ENCODE measurements at places on chromosomes 2 and 18.

DNA sequence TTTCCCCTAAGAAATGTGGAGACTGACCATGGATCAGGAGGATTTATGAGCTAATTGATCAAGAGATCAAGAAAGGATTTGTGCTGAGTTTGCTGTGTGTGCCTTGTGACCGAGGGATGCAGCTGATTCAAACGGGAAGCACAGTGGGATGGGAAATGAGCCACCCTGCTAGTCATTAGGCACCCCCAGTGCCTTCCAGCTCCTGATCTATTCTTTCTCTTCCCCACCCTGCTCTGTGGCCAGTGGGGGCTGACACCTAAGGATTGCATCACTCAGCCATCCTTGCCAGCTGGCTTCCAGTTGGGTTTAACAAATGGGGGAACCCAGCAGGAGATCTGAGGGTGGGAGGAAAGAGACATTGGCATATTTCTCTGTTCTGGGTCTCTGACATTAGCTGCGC lies 132.2 kb upstream of the CXCR4 start:
- no peak for DNase-seq

DNA sequence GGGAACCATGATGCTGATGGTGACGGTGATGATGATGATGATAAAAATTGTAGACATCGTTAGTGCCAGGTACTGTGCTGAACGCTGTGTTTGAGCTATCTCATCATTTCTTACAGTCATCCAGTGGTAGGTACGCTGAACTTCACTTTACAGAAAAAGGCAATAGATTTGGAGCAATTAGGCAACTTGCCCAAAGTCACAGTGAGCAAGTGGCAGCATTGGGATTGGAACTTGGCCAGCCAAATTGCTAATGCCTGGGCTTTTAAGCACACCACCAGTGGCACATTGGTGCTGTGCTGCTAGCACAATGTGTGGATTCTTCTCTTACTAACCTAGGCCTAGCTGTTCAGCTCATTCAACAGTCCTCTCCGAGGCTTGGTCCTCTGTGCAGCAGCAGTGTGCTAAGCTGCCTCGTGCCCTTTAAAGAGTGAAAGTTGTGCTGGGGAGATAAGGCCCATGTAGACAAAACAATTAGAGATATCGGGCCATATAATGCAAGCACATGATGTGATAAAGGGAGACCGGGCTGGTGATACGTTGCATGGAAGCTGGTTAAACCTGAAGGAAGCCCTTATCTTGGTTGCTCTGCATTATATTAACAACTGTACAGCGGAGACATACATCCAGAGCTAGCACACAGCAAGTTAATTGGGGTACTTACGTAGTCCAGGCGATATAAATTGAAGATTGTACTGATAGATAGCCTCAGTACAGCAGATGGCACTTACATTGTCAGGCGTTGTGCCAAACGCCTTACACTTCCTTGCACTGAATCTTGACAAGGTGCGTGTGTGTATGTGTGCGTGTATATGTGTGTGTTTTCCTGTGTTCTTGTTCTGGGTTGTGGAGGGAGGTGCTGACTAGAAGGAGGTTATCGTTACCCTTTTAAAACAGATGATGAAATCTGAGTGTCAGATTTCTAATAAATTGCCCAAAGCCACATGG lies 28.4 kb downstream of the HK2 start:
- DNase-seq = no peak

GRCh38 chr18:44651918-44652572 lies 28.6 kb upstream of the SETBP1 start:
- no peak for DNase-seq

DNA sequence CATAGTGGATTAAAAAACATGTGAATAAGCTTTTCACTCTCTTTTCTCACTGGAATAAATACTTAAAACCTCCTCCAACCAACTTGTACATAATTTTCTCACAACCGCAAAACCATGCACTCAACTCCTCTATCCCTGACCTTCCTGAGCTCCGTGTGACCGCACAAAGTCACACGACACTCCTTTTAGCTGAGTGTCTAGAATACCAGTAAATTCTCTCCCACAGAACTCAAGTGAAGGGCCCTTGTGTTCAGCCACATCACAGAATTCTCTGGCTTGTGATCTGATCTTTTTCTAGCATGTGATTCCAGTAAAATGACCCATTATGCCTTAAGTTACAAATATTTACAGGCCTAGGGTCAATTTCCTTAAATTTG lies 91.2 kb upstream of the ARL4C start:
- no peak for DNase-seq

DNA sequence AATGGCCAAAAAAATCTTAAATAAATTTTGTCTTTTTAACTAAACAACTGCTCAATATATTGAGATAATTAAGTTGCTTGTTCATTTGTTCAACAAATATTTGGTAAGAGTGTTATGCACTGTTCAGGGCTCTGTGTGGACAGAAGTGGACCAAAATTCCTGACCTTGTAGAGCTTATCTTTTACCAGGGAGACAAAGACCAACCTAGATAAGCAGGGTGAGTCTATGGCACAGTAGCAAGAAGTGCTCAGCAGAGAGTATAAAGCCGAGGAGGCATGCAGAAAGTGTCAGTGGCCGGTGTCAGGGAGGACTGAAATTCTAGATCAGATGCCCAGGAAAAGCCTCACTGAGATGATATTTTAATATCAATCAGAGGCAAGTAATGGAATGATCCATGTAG lies 2.6 kb downstream of the RAB27B start:
- DNase-seq = no peak

All from CD4-positive, alpha-beta T cell treated with Interleukin-10 for 1 hour (primary cell).